NCI-H2081 treated with DMSO at 0.1 percent for 48 hours (cell line): ENCODE measurements at places on chromosomes 7 and 10.

- DNase-seq, result no peak
Observed at GRCh38 chr7:103148131-103148993, 537 bp downstream of the NAPEPLD start.

GRCh38 chr10:127117125-127117524, 79.3 kb downstream of the INSYN2A start:
- no peak for DNase-seq

DNA sequence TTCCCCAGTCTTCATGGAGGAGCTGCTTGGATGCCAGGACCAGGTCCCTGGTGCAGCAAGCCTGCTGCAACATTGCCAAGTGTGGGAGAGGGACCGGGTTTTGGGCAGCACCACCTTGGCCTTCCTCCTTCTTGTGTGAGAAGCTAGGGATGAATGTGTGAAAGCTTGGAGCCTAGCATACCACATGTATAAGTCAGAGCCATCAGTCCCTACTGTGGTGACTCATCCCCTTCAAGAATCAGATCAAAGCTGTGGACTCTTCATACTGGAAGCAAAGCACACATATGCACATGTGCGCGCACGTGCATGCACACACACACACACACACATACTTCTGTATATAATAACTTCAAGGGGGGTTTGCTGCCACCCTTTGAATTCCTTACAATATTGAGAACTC, 527.8 kb downstream of the LRMDA start:
- DNase-seq, result no peak

- no peak for DNase-seq
Observed at GRCh38 chr7:5597772-5598171, 174.1 kb upstream of the TNRC18 start.

DNA sequence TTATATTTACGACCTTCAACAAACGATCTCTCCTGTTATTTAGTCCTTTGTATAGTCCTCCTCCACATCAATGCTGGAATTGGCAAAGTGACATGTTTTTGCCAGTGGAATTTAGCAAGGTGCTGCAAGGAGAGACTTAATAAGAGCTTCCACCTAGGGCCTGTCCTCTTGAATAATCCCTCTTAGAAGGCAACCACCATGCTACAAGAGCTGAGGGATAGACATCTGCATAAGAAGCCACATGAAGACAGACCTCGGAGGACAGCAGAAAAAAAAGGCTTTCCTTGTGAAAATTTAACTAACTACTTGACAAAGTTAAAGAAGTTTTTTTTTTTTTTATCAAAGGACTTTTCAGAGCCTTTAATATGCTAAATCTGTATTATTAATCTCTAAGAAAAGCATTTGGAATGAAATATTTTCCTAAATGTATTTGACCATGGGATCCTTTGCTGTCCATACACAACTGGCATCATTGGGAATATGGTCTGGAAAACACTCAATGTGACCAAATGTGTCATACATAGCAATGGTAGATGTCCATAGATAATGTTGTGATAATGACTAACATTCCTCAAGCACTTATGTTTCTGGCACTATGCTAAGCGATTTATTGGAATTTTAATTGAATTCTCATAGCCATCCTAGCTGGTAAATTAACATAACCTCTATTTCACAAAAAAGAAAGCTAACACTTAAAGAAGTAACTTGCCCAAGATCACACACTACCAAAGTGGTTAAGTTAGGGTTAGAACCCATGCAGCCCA, 13.2 kb downstream of the HYCC1 start:
- DNase-seq, result no peak

GRCh38 chr7:149716007-149716931, 57.1 kb downstream of the ZNF467 start:
- DNase-seq, result no peak

DNA sequence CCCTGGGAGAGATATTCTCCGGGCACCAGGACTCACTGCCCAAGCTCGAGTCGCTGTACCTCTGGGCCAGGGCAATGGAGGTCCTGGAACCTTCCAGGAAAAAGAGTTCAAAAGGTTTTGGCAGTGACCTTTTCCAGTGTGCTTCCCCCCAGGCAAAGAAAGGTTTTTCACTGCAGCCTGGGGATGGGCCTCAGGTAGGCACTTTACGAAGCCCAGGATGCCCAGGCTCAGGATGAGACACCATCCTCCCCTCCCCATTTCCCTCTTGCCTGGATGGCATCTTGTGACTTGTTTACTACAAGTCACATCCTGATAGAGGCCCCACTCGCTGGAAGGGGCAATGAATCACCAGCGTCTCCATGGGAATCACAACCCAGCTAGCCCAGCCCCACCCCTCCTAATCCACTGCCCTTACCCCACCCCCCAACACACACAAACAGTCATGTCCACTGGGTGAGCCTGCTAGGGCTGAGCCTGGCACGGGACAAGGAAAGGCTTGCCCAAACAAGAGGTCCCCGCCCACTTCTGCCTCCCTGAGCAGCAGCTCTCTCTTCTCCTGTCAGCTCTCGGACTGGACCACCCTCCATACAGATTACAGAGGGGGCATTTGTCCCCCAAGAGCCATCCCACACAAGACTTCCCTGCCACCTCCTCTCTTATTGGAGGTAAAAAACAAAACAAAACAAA, 93.8 kb upstream of the SMNDC1 start:
- DNase-seq, result no peak

DNA sequence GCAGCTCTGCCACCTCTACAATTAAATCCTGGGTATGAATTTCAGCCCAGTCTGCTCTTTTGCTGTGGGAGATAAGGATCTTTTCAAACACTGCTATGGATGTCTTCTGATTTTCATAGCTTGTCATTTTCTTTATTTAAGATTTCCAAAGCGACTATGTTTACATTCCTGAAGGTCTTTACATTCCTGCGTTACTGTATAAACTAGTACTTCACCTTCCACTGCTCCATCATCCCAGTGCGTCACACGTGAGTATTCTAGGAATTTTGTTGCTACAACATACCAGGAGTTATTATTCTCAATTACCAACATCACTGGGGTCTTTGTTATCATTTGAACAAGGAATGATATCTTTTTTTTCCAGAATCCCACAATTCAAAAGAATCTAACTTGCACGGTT, 944.7 kb downstream of the SORCS3 start:
- no peak for DNase-seq

DNA sequence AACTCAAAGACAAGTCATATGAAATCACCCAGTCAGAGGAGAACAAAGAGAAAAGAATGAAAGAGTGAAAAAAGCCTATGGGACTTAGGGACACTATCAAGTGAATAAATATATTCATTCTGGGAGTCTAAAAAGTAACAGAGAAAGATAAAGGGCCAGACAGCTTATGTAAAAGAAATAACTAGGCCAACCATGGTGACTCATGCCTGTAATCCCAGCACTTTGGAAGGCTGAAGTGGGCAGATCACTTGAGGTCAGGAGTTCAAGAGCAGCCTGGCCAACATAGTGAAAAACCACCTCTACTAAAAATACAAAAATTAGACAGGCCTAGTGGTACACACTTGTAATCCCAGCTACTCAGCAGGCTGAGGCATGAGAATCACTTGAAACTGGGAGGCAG, 154.7 kb upstream of the TMEM106B start:
- no peak for DNase-seq

- DNase-seq, result no peak
Observed at GRCh38 chr10:44267007-44267406, 117.9 kb downstream of the CXCL12 start.

DNA sequence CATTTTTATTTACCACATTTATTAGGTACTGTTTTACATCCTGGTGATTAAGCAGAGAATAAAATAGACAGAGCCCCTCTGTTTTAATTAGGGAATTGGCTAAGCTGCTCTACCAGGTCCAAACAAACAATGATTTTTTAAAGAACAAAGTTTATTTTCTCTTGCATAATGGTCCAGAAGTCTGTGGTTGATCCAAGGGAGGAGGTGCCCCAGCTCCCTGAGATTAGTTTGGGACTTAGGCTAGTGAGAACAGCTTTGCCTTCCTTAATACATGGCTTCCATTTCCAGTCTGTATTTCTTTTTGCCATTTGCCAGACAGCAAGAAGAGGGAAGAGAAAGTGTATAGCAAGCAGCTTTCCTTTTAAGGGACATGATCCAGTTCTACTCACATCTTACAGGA, 2.9 kb upstream of the MIOS start:
- no peak for DNase-seq

DNA sequence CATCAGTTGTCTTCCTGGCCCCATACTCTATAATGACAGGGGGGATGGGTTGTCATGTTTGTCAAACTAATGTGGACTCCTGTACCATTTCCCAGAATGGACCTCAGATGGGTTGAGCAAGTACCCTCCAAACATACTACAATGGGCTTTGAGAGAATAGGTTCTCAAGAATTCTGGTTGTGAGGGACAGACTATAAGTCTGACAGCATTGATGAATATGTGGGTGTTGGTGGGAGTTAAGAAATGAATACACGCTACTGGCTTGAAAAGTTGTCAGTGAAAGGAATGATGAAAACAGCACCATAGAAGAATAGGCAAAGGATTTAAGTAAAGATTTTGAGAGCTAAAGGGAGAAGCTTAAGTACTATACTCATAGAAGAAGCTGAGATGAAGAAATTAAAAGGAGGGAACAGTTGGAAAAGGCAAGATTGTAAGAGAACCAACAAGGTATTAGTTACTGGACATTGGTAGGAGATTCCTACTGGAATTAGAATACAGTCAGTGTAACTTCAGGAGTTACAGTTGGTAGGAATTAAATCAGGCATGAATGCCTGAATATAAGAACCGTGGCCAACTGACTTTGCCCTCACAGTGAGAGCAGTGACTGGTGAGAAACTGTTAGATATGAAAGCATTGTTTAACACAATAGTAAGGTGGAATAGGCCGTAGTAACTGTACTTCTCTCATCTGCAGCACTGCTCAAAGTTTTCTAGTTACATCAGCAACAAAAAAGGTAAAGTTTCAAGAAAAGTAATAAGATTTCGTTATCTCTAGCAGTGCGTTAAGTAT, 86.3 kb downstream of the LCOR start:
- DNase-seq, result no peak

DNA sequence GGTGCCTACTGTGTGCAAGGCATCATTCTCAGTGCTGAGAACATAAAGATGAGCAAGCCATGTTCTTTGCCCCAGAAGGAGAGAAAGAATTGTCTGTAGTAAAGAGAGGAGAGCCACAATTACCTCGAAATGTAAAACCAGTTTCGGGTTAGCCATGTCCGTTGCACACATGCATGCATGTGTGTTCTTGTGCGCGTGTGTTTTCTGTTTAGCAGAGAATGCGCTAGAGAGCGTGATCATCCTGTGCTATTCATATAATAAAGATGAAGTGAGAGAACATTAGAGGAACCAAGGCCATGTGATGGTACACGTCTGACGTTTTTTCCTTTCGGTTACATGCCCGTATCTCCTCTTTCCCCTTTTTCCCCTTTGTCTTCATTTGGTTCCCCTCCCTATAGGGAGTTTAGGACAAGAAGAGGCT, 158.2 kb downstream of the CELF2 start:
- no peak for DNase-seq

- DNase-seq, result no peak
Observed at GRCh38 chr7:86653919-86654659, 10.4 kb downstream of the GRM3 start.

GRCh38 chr7:33903791-33904680, 1.3 kb upstream of the BMPER start:
- DNase-seq, result no peak

- no peak for DNase-seq
Observed at GRCh38 chr10:34815185-34816084, at the start of gene PARD3. PARD3 (minus strand) TSS chr10:34815296; CDS start chr10:34814995, 301 bp downstream.

DNA sequence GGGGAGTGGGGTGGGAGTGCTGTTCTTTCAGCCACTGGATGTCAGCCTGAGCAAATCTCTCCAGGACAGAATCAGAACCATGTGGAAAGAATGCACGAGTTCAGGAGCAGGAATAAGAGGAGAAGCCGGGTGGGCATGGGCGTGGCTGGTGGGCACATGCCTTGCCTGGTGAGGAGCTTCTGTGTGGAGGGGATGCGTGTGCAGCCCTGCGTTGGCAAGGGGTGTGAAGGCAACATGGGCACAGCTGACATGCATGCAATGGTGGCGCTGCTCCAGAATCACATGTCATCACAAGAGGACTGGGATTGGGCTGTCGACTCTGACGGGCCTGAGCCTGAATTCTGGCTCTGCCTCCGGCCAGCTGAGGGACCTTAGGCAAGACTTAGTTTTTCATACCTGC, 162.1 kb downstream of the ADAM12 start:
- no peak for DNase-seq

DNA sequence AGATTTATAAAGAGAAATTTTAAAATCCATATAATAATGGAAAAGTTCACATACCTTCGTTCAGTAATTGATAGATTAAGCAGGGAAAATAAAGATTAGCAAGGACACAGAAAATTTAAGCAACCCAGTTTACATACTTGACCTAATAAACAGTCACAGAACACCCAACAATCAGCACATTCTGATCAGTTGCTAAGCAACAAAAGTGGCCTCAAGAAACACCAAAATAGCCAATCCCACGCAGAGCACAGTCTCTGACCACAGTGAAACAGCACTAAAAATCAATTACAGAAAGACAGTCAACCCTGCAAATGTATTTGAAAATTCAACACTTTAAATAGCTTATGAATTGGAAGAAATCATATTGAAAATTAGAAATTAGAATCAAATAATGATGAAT, 39.3 kb upstream of the DRGX start:
- DNase-seq, result no peak

DNA sequence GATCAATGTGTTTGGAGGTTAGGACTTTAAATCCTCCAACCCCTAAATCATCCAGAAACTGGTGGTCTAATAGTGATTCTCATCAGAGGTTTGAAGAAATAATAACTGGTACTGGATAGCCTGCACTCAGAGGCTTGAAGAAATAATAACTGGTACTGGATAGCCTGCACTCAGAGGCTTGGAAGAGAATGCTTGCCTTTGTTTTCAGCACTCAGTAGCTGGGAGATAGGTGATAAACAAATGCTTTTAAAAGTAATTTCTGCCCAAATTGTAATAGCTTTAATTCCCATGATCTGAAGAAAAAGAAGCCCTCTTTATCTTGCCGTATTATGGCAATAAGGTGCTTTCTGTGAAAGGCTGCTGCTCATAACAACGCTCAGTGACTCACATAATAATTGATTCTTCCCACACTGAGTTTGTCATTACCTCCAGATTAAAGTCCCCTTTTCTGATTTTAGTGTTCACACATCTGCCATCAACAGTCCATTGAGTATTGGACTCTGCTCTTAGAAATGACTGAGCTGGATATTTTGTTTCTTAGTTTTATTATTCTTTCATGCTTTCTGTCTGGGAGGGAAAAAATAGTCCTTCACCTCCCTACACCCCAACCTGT, 112.3 kb upstream of the PHYHIPL start:
- no peak for DNase-seq

- DNase-seq, result no peak
Observed at GRCh38 chr7:30159163-30159562, 24.4 kb downstream of the MTURN start.

DNA sequence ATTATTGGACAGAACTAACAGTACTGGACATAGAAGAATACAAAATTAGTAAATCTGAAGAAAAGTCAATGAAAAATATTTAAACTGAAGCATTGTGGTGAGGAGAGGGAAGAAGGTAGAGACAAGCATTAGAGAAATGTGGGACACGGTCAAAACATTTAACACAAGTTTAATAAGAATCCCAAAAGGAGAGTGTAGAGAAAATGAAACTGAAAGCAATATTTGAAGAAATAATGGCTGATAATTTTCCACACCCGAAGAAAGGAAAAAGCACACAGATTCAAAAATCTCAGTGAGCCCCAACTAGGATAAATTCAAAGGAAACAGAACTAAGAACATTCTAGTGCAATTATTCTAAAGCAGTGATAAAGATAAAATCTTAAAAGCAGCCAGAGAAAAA, 126.4 kb upstream of the LRRTM3 start:
- DNase-seq, result no peak

GRCh38 chr10:132114953-132115520, 49.3 kb downstream of the JAKMIP3 start:
- DNase-seq, result no peak
